ENCODE measurements at places on chromosomes 3 and 15.
A peak's percentile ranks its signal among the peaks of the same experiment; 100 is the strongest.

DNA sequence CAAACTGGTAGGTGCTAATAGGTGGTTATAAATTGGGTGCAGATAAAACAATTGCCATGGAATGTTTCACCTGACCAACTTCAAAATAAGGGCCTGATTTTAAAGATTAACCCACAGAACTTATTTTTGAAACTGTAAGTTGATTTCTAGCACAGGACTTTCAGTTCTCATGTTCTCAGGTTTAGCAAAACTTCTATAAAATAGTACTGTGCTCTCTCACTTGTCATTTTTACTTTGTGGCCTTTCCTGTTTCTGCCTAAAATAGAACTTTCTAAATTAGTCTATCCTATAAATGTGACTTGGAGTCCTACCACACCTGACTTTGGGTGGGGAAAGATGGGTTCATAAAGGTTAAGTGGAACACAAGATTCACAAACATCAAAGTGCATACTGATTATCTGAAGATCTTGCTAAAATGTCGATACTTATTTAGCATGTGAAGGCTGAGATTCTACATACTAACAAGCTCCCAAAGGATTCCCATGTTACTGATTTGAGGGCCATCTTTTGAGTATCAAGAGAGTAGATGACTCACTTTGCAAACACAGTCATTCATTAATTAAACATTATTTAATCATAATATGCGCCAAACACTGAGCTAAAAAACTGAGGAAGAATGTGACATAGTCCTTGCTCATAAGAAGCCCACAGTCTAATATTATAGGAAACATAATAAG is 38.6 kb downstream of the BTLA start:
- DNase-seq, result no peak

DNA sequence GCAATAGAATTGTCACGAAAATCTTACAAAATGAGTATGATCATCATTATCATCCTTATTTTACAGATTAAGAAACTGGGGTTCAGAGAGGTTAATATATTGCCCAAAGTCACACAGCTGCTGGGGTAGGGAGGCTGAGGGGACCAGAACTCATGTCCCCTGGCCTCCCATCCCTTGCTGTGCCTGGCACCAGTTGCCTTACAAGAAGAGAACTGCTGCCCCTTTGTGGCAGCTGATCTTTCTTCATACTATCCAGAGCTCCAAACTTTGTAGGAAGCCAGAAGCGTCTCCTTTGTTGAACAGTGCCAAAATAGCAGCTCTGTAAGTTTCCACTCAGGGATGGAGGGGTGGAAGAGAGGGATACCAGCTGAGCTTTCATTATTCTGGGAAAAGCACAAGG is 236.8 kb upstream of the TBC1D5 start:
- no peak for DNase-seq

DNA sequence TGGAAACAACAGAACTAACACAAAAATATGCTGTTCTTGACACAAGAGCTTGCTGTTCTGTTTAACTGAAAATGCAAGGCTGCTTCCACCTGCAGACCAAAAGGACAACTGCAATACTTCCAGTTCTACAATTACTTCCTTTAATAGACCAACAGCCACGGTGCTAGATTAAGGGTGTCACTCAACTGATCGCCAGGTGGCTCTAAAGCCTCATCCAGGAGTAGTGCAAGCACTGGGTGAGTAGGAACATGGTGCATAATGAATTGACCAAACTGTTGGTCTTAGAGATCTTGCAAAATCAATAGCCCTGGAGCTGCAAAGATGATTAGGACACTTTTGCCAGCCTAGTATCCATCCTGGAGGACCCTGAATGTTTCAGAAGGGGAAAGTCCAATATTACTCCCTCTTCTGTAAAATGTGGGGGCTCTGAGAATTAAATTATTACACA is 3.6 kb upstream of the CLDN16 start:
- DNase-seq, result peak; percentile 71

DNA sequence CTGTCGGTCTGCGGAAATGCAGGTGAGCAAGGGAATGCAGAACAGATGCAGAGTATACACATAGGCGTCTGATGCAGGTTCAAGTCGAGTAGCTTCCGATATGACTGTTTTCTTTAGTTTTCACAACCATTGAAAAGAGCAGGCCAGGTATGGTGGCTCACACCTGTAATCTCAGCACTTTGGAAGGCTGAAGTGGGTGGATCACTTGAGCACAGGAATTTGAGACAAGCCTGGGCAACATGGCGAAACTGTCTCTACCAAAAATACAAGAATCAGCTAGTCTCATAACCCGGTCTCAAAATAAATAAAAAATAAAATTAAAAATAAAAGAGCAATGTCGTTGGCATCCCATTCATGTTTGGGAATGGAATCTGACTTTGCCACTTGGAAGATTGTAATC is 101.5 kb downstream of the PTPRG start:
- DNase-seq, result no peak

- DNase-seq, result no peak
Observed at GRCh38 chr3:82416830-82417229, 655.4 kb upstream of the GBE1 start.

GRCh38 chr15:61173899-61174689 is 55.0 kb downstream of the RORA start:
- peak; percentile 53 for DNase-seq

DNA sequence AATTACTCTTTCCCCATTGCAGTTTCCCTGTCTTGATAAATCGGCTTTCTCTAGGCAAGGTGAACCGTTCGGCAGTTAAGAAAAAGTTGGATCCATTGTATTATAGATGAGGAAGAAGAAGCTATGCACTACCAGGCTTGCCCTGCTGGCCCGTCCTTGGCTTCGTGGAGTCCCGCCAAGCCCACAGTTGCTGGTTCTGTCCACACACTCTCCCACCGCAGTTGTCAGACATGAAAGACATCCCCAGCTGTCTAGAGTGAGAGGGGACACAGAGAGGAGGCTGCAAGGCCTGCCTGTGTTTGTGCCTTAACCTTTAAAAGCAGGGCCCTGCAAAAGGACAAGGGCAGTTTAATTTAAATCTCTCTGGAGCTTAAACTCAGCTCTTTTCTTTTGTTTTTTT is 47.2 kb upstream of the PLCL2 start:
- DNase-seq, result no peak

DNA sequence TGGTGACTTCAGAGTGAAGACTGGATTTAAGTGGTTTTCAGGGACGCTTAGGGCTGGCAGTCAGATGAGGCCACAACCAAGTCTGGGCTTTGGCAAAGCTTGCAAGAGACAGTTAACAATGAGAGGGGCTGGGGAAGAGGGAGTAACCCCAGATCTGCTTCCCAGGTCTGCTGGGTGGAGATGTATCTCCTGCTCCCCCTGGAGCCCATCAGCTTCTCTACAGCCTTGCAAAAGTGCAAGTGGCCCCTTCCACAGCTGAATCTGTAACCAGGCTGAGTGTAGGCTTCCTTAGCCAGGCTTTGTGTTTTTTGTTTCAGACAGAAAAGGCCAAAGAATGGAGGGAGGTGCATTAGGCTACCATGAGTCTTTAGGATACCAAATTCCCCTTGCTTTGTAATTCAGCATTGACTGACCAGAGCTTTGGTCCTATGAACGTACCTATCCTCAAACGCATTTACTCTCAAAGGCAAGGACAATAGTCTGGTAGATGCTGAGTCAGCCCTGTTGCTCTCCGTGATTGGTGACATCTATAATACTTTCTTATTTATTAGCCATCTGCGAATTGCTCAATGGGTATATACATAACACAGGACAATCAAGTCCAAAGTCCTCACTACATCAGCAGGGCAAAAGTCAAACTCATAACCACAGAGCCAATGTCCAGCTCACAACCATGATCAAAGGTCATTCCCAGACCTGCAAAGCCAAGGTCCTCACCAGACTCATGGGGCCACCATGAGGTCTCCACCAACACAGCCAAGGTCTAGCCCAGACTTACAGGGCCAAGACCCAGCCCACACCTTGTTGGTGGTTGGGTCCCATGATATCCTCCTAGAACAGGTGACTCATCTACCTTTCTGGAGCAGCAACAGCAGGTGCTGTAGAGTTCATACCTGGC is 17.1 kb downstream of the CCDC13 start:
- DNase-seq, result peak; percentile 80

- peak; percentile 44 for DNase-seq
Observed at GRCh38 chr15:99434506-99435112, 131.2 kb upstream of the MEF2A start.

DNA sequence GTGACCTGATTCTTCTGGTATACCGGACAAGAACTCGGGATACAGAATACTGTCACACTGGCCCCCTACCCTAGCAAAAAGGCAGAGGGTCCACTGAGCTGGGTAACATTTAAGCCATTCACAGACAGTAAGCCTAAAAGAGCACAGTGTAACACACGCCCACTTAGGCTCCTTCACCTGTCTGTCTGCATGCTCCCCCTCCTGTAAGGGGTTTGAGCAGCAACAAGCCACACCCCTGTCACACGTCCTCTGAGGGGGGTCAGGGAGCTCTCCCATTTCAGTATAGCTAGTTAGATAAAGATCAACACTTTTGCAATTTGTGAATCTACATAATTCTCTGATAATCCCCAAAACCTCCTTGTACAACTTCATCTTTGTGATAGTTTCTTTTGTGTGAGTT is 586.3 kb upstream of the LMCD1 start:
- no peak for DNase-seq

- DNase-seq, result no peak
Observed at GRCh38 chr3:60979461-60980341, 271.6 kb downstream of the FHIT start.
